ENCODE measurements at places on chromosomes 16 and 17.

DNA sequence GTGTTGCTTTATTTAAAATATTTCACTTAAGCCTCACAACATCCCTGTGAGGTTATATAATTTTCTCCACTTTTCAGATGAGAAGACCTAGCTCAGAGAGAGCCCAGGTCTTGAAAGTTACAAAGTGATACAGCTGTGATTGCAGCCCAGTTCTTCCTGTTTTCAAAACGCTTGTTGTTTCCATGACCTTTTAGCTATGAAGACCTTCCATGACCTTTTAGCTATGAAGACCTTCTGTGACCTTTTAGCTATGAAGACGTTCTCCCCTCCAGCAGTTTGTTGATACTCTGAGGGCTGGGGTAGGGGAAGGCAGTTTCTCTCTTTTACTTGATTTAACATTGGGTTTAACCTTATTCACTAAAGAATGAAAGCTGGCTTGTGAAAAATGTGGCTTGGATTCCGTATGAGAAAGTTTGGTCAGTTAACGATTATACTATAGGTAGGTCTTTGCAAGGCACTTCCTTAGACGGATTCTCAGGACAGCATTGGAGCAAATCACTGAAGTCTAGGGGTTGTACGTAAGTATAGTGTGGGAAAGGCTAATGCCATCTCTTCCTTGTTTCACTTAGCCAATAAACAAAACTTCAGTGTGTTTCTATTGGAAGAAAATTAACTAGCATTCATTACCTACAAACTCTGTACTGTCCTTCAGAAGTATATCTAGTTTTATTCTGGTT lies 20.7 kb downstream of the PHKB start:
- DNase-seq, result no peak

GRCh38 chr16:11072420-11073153 lies 128.2 kb downstream of the CLEC16A start:
- no peak for DNase-seq

GRCh38 chr16:68644296-68644695 lies 814 bp upstream of the CDH3 start:
- no peak for DNase-seq

GRCh38 chr16:67372664-67373063 lies 20.6 kb downstream of the TPPP3 start:
- DNase-seq, result peak; percentile 3

DNA sequence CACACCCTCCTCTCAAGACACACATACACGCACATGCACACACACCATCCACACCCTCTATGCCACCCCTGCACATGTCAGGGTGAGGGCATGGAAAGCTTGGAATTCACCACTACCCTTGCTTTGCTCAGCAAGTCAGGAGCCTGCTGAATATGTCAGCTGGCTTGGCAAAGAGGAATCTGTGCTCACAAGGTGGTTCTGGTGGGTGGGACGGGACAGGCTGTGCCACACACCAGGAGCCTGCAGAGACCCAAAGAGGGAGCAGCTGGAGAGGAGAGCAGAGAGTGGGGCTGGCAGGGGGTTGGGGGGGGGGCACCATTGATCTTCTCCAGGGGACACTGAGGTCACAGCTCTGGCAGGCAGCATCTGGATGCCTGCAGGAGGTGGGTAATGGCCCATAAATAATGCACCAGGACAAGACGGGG lies 48.7 kb upstream of the NDRG4 start:
- DNase-seq, result no peak

- no peak for DNase-seq
Measured at GRCh38 chr16:71526111-71526631, at the start of gene CHST4. Gene CHST4 (plus strand): TSS chr16:71526426. CDS start chr16:71536678, 10,252 bp downstream.

- DNase-seq, result no peak
Measured at GRCh38 chr17:20096430-20096829, 87.3 kb downstream of the SPECC1 start.

DNA sequence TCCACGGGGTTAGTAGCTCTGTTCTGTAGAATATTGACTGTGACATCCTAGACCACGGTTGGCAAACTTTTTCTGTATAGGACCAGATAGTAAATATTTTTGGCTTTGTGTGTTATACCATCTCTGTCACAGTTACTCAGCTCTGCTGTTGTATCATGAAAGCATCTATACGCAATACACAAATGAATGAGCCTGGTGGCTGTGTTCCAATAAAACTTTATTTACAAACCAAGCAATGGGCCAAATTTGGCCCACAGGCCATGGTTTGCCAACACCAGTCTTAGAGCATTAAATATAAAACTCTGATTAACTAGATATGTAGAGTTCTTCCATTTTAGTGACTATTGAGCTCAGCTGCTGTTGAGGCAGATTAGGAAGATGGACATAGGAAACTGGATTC lies 132.7 kb downstream of the MAP2K6 start:
- no peak for DNase-seq

GRCh38 chr17:56635641-56636040 lies 42.1 kb downstream of the NOG start:
- no peak for DNase-seq

- no peak for DNase-seq
Measured at GRCh38 chr17:1626333-1626732, 2.3 kb downstream of the SLC43A2 start.

Measured in NCI-H446 treated with DMSO at 0.1 percent for 48 hours (cell line).